ENCODE measurements at places on chromosomes 11 and 22. TPM values are rescaled to one million over a fixed set of nuclear protein-coding genes. Genes with fewer than 3 reads are reported as not detected.

PDE2A gene
- total RNA-seq, result 42.0 TPM

HSD17B12 gene
- total RNA-seq, result 100 TPM

ISX gene
- total RNA-seq, result not detected

MUC6 gene
- total RNA-seq, result 3.0 TPM

TTC38 gene
- total RNA-seq, result 41.3 TPM

EFEMP2 gene
- 64.2 TPM for total RNA-seq

SMTNL1 gene
- not detected for total RNA-seq

- peak overlapping the region; percentile 69 for H3K27ac ChIP-seq
- no peaks in the 10 kb centered on the region for H3K36me3 ChIP-seq
- H3K4me3 ChIP-seq, result peak overlapping the region; percentile 2
These were observed 621 bp downstream of the SGSM1 start for GRCh38 chr22:24806663-24807001.

- no peak overlapping the region for H3K27ac ChIP-seq
- no peak for DNase-seq
These were observed 913.4 kb upstream of the RAG2 start for GRCh38 chr11:37511425-37511933.

GRCh38 chr22:38921120-38921519 lies 36.3 kb upstream of the APOBEC3A start:
- H3K27ac ChIP-seq, result no peak overlapping the region
- no peak overlapping the region for H3K4me3 ChIP-seq
- peaks cover 10% of the 10 kb centered on the region for H3K4me1 ChIP-seq
- H3K36me3 ChIP-seq, result no peaks in the 10 kb centered on the region
- no peaks in the 10 kb centered on the region for H3K27me3 ChIP-seq

- no peaks in the 10 kb centered on the region for H3K4me1 ChIP-seq
- no peak for DNase-seq
- H3K27ac ChIP-seq, result no peak overlapping the region
- H3K4me3 ChIP-seq, result no peak overlapping the region
These were observed 1147.1 kb upstream of the TENM4 start for GRCh38 chr11:80587906-80588305.

DNA sequence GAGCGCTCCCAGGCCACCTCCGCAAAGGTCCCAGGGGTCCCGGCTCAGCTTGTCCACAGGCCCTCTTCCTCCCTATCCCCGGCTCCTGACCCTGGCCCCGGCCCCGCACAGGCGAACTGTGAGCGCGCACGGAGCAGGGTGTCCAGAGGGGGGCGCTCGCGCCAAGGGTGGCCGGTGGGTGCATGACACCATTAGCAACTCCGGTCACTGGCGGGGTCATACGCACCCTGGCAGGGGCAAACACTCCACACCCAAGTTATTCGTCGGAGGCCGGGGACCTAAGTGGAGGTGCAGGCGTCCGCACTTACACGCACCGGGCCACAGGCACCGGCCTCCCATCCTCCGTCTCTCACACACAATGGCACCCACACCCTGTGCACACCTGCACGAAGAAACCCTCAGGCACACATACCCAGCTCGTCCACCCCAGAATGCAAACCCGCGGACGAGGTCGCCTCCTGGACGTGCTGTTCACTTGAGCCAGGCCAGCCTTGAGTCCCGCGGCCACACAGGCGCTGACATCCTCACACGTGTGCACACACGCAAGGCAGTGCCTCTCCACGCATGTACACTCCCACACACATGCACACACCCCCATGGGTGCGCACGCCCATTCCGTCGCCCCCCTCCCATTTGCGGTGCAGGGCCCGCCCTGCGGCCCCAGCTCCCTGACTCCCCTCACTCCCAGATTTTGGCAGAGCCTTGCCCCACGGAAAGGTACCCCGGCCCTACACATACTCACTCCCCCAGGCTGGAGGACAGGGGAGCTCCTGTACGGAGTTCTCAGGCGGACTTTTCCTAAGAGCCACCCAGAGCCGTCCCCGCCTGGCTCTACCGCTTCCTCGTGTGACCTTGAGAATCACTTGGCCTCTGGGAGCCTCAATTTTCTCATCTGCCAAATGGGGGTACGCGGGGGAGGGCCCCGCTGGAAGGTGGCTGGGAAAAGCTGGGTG lies at the start of gene RASGRP2:
TSS of gene RASGRP2 (minus strand) at position 552 of the 953 bp plus-strand sequence. CDS start 1,276 bp downstream, outside the sequence.
- no peak within 1 kb of the TSS for H3K4me3 ChIP-seq
- peak; percentile 93 for DNase-seq
- H3K36me3 ChIP-seq, result no peaks in the 10 kb centered on the region
- peak within 1 kb of the TSS; percentile 92 for H3K27ac ChIP-seq

- no peak overlapping the region for H3K4me3 ChIP-seq
- no peaks in the 10 kb centered on the region for H3K36me3 ChIP-seq
- no peak overlapping the region for H3K27ac ChIP-seq
- DNase-seq, result no peak
These were observed 38.0 kb upstream of the ETS1 start for GRCh38 chr11:128625326-128625725.

DNA sequence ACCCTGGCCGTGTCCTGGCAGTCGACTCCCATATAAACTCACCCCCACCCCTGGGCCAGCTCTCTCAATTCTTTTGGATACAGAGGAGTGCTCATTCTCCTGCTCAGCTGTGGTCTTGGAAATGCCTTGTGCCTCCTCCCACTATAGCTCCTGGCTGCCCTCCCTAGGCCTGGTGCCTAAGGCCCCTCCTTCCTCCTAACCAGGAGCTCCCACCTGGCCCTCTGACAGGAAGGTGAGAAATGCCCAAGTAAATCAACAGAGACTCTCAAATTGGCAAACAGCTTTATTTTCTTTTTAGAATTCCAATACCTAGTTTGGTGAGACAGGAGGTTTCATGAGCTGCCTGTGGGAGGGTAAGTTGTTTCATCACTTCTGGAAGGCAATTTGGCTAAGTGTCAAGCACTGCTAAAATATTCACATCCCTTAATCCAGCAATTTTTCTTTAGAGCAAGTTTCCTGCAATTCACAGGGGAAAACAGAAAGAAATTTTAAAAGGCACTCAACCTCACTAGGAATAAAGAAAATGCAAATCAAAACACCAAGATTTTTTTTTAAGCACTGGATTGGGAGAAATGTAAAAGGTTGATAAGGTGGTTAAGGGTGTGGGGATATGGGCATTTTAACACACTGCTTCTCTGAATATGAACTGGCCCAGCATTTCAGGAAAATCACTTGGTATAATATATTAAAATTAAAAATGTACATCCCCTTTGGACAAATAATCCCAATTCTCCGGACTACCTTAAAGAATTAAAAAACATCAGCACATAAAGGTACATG lies 209.7 kb upstream of the ARHGAP20 start:
- H3K36me3 ChIP-seq, result no peaks in the 10 kb centered on the region
- H3K27me3 ChIP-seq, result no peaks in the 10 kb centered on the region
- H3K4me3 ChIP-seq, result no peak overlapping the region
- H3K4me1 ChIP-seq, result no peaks in the 10 kb centered on the region
- DNase-seq, result peak; percentile 35

DNA sequence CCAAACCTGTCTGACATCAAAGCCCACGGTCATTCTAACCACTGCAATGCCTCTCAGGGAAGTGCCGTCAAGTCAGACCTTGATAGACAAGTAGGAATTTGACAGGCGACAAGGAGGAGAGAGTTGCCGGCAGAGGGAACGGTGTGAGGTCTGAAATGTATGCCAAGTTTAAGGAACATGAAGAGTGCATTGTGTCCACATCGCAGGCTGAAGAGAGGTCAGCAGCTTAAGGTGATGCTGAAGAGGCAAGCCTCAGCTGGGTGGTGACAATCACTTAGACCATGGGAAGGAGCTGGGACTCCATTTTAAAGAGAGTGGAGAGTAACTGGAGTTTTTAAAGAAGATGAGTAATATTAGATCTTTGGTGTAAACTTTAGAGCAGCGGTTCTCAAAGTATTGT lies 104.9 kb upstream of the TBCEL start:
- H3K27me3 ChIP-seq, result no peaks in the 10 kb centered on the region
- no peaks in the 10 kb centered on the region for H3K4me1 ChIP-seq
- H3K36me3 ChIP-seq, result no peaks in the 10 kb centered on the region
- DNase-seq, result no peak
- H3K27ac ChIP-seq, result no peak overlapping the region

- DNase-seq, result no peak
- no peak overlapping the region for H3K4me3 ChIP-seq
- no peaks in the 10 kb centered on the region for H3K36me3 ChIP-seq
These were observed 1.6 kb upstream of the GSTP1 start for GRCh38 chr11:67582011-67582410.

DNA sequence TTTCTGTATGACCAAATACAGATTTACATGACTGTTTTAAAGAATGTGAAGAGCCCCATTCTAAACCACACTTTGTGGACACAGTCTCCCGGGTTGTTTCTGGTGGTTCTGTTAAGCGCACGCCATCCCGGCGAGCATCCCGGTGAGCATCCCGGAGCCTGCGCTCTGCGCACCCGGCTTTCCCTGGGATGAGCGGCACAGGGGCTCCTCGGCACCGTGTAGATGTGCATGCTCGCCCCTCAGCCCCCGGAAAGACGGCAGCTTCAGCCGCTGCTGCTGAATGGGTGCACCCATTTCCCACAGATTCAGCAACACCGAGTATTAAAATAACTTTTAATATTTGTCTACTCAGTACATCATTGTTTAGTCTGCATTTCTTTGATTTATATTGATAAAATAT lies 36.0 kb downstream of the GLB1L2 start:
- no peaks in the 10 kb centered on the region for H3K27me3 ChIP-seq
- H3K36me3 ChIP-seq, result no peaks in the 10 kb centered on the region
- no peak for DNase-seq
- H3K27ac ChIP-seq, result no peak overlapping the region
- no peak overlapping the region for H3K4me3 ChIP-seq

- H3K27ac ChIP-seq, result no peak overlapping the region
- no peaks in the 10 kb centered on the region for H3K27me3 ChIP-seq
- H3K4me1 ChIP-seq, result no peaks in the 10 kb centered on the region
- no peak for DNase-seq
- no peak overlapping the region for H3K4me3 ChIP-seq
These were observed 290.8 kb upstream of the ARHGAP42 start for GRCh38 chr11:100396266-100396665.

DNA sequence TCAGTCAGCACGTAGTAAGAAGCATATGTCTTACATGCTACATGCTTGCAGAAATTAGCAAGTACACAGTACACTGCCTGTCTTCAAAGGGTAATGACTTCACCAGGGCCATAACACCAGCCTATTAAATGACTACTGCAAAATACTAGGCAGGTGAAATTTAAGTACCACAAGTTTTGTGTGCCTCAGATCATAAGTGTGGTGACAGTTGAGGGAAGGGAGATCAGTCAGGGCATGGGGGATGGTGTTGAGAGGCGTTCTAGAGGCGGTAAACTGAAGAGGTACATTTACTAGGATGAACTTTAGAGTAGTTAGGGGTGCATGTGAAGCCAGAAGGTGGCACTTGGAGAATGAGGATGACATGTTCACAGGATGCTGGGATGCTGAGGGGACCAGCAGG lies 22.0 kb downstream of the AMOTL1 start:
- no peak overlapping the region for H3K27ac ChIP-seq
- DNase-seq, result no peak
- H3K36me3 ChIP-seq, result no peaks in the 10 kb centered on the region
- H3K4me3 ChIP-seq, result no peak overlapping the region
- peaks cover 4% of the 10 kb centered on the region for H3K4me1 ChIP-seq

DNA sequence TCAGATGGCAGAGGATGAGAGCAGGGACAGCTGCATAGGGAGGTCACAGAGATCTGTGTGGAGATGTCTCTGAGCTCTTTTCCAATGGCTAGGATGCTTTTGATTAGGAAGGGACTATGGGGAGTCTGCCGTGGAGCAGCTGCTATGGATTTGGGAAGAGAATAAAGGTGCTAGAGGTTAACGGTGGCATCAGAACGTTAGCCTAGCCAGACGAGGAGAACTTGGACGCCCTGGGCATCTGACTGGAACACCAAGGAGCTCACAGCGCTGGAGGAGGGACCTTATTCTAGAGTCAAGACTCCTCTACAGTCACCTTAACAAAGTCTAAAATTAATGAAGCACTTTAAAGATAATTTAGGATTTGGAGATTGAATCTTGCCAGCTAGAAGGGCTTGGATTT lies 157.2 kb upstream of the B3GAT1 start:
- no peak for DNase-seq
- H3K4me3 ChIP-seq, result no peak overlapping the region
- no peaks in the 10 kb centered on the region for H3K27me3 ChIP-seq
- H3K4me1 ChIP-seq, result no peaks in the 10 kb centered on the region
- no peaks in the 10 kb centered on the region for H3K36me3 ChIP-seq

DNA sequence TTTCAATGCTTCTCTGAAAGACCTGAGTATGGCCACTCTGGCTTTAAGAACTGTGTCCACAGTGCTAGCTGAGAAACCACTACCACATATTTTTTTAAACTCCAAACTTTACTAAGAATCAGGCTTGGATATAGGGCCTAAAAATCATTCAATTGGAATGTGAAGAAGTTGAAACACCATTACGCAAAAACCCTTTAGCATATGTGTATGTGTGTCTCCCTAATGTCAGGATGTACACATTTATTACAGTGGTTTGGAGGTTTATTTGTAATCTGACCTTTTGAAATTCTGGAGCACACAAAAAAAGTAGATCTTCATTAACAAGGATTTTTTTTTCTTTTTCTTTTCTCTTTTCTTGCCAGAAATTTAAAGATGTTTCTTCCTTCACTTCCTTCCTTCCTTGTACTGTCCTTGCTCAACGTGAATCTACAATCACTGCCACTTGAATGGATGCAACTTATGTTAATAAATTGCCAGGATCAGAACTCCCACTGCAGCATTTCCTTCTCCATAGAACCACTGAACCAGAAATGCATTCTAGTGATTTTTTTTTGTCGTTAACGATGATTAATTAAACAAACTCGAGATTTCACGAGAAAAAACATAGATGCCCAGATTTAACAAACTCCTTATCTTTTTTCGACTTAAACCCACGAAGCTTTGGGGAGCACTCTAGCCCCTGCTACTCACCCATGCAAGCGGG lies 3.1 kb upstream of the ADM start:
- no peaks in the 10 kb centered on the region for H3K27me3 ChIP-seq
- no peaks in the 10 kb centered on the region for H3K4me1 ChIP-seq
- peak overlapping the region; percentile 94 for H3K4me3 ChIP-seq
- DNase-seq, result no peak

DNA sequence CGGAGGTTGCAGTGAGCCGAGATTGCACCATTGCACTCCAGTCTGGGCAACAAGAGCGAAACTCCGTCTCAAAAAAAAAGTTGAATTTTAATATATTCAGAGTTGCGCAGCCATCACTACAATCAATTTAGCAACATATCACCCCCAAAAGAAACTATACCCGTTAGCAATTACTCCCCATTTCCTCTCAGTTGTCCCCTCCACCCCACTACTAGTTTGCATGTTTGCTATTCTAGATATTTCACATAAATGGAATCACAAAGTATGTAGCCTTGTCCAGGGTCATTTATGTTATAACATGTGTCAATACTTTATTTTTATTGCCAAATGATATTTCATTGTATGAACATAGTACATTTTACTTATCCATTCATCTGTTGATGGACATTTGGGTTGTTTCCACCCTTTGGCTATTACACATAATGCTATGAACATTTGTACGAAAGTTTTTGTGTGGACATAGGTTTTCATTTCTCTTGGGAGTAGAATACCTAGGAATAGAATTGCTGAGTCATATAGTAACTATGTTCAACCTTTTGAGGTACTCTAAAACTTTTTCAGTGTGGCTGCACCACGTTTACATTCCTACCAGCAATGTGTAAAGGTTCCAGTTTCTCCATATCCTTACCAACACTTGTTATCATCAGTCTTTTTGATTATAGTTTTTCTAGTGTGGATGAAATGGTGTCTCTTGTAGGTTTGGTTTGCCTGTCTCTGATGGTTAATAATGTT lies 2.2 kb downstream of the ZNF143 start:
- DNase-seq, result no peak
- H3K4me3 ChIP-seq, result no peak overlapping the region
- no peaks in the 10 kb centered on the region for H3K27me3 ChIP-seq
- H3K4me1 ChIP-seq, result peaks cover 4% of the 10 kb centered on the region
- H3K36me3 ChIP-seq, result no peaks in the 10 kb centered on the region
